ENCODE measurements at places on chromosomes 13 and 19.

DNA sequence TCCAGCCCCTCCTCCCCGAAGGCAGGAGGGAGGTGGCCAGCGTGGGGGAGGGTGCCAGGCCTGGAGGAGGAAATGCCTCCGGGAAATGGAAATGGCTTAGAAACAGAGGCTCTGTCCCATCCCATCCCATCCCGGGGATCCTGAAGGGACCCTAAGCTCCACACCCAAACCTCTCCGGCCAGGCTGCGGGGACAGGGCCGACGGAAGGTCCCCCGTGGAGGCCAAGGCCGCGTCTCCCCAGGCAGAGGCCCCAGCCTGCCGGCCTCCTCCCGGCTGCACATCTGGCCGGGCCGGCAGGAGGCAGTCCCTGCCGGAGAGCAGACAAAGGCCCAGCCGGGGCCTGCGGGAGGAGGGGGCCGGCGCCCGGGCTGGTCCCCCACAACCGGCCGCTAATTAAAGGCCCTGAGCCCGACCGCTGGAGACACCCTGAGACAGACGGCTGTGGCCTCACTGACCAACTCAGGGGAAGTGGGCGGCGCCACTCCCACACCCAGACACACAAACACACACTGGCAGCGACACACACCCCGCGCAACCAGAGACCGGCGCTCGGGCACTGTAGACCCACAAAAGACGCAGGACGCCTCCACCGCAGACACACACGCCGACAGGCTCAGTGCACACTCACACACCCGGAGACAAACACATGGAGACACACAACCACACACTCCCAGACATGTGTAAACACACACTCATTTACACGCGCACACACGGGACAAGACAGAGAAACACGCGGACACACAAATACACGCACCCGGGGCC is 1.1 kb downstream of the ADAMTS10 start:
- no peak for DNase-seq

GRCh38 chr13:31747291-31747690 is 8.0 kb downstream of the RXFP2 start:
- DNase-seq = no peak

DNA sequence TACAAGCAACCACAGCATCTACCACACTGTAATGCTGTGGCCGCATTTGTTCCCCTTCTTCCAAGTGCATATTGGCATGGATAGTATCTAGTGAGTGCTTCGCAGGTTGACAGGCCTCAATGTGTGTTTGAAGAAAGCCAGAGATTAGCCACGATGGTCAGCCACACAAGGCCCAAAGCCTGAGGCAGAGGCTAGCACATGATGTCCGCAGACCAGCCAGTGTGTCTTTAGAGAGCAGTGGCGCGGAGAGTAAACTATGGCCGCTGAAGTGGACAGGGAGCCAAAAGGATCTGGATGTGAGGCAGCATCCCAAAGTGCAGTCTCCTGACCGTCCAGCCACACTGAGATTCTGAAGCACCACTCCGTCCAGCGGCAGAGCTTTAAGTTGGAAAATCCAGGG is 36.0 kb downstream of the BRD4 start:
- no peak for DNase-seq

GRCh38 chr13:30652746-30653386 is 35.1 kb downstream of the USPL1 start:
- no peak for DNase-seq
